ENCODE measurements at places on chromosomes 12 and 14.

DNA sequence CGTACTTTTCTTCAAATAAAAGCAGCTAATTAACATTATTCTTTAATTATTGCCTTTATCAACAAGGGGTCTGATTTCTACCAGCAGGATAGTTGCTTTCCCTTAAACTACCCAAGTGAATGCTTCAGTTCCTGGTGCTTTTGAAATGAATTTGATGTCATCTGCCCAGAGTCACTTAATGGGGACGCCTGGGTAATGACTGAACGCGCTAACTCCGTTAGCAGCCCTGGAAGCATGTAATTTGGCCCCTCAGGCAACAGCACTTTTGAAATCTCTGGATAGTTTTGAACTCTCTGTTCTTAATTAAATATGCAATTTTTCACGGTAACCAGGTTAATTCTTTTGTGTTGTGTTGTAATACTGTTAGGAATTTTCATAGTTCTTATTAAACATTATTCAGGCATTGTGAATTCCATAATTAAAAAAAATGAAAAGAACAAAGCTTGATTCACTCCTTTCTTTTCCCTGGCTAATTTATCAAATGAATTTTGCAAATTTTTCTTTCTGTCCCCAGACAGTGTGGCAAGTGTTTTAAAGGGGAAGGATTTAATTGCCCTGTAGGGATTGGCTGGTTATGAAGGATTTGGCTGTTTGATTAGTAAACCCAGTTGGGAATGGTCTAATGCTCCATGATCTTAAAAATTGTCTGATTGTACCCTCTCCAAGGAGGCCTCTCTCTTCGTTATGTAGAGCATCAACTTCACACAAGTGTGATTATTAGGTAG, 137.5 kb upstream of the MYL2 start:
- no peak for DNase-seq

- no peak for DNase-seq
Measured at GRCh38 chr12:93982771-93983315, 165.5 kb upstream of the PLXNC1 start.

GRCh38 chr14:94581127-94581999, at the start of gene SERPINA5:
SERPINA5 (plus strand) TSS chr14:94581426; CDS start chr14:94587363, 5,937 bp downstream.
- DNase-seq: no peak

GRCh38 chr14:101481557-101481956, 79.7 kb upstream of the DIO3 start:
- DNase-seq: no peak

GRCh38 chr12:127273626-127274025, 993.3 kb upstream of the TMEM132C start:
- no peak for DNase-seq

- no peak for DNase-seq
Measured at GRCh38 chr14:25007832-25008231, 42.1 kb downstream of the STXBP6 start.

- DNase-seq: no peak
Measured at GRCh38 chr12:56205445-56205844, 16.2 kb upstream of the SMARCC2 start.

- no peak for DNase-seq
Measured at GRCh38 chr12:64746663-64747062, 12.5 kb downstream of the GNS start.

Measured in GM12892 (cell line).